Ascending aorta (tissue), 2 donors: ENCODE measurements at places on chromosomes 16 and 17. TPM values are rescaled to one million over a fixed set of nuclear protein-coding genes. Genes with fewer than 3 reads are reported as not detected.

CES1 gene
- 6.1 TPM for total RNA-seq

PER1 gene
- 178 TPM for total RNA-seq

C16orf74 gene
- total RNA-seq, result not detected

C16orf54 gene
- 0.21 TPM for total RNA-seq

NPIPB6 gene
- 1.7 TPM for total RNA-seq

RAC3 gene
- total RNA-seq, result not detected

SPEM1 gene
- not detected for total RNA-seq

CDK5R1 gene
- not detected for total RNA-seq

SMIM36 gene
- total RNA-seq, result not detected

GUCY2D gene
- total RNA-seq, result not detected

MAP2K6 gene
- 6.7 TPM for total RNA-seq

IL34 gene
- total RNA-seq, result 116 TPM

SEZ6L2 gene
- 0.21 TPM for total RNA-seq

CHST6 gene
- total RNA-seq, result 4.4 TPM

FBXO39 gene
- not detected for total RNA-seq

SHISA9 gene
- 8.9 TPM for total RNA-seq

ABI3 gene
- 35.1 TPM for total RNA-seq

NTN1 gene
- 29.6 TPM for total RNA-seq

ABCC6 gene
- total RNA-seq, result 0.53 TPM

RGS11 gene
- total RNA-seq, result 32.6 TPM

ARL17A gene
- 3.4 TPM for total RNA-seq

PRR14 gene
- 124 TPM for total RNA-seq

TOX3 gene
- not detected for total RNA-seq

SLC6A2 gene
- total RNA-seq, result not detected
